MG63 (cell line): ENCODE measurements at places on chromosomes 13 and 19. TPM values are rescaled to one million over a fixed set of nuclear protein-coding genes. Genes with fewer than 3 reads are reported as not detected.

- DNase-seq, result peak; percentile 35
These were observed at the start of gene SHISA2 for GRCh38 chr13:26051657-26052311. Gene SHISA2 (minus strand): TSS chr13:26052016. CDS start chr13:26050975, 1,041 bp downstream.

DNA sequence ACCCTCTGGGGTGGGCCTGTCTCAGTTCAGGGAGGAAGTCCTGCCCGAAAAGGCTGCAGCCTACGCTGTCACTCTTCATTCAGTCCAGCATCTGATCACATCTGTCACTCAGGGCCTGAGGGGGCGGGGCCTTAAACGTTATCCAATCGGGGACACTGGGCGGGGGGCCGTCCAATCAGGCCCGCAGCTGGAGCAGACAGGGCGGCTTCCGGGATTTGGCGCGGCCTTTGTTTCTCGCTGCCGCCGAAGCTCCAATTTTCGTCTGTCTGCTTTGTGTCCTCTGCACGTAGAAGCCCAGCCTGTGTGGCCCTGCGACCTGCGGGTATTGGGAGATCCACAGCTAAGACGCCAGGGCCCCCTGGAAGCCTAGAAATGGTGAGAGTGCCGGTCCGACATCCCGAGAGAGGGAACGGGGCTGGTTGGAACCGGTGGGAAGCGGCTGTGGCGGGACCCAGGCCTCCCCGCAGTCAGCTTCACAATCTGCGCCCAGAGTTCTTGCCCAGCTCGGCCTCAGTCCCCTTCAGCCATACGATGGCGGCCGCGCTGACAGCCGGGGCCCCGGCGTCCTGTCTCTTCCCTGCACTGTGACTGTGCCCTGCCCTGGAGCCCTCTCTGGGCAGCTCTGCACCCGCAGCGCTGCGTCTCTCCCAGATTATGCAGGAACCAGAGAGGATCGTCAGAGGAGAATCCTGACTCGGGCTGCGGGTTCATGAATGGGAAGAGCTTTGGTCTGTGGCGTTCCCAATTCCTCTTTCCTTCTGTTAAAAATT, at the start of gene ZNF730:
TSS of gene ZNF730 (plus strand) at position 224 of the 770 bp plus-strand sequence. CDS start at position 373, 149 bp downstream.
- DNase-seq, result peak; percentile 50

DNA sequence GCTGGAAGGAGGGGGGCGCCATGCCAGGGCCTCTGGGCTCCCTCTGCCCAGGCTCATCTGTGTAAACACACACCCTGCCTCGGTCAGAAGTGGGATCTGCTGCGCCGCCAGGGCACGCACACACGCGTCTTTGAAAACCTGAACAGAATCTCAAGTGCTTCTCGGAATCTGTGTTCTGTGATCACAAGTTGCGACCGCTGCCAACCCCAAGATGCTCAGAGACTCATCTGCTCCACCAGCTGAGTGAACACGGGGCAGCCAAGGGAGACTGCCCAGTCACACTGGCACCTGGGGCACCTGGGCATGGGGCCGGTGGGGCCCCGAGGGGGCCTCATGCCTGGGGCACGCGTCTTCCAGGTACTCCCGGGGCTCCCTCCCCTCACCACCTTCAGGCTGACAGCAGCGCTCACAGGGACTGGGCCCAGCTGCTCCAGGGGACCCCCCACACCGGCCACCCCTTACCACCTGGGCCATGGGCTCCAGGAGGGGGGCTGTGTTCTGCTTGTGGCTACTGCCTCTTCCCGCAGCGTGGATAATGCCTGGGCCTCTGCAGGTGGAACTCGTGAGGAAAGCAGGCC, 59.0 kb downstream of the KLF2 start:
- DNase-seq, result no peak

GRCh38 chr13:99932912-99933311, 38.7 kb downstream of the ZIC5 start:
- DNase-seq, result no peak

- DNase-seq, result no peak
These were observed 839 bp downstream of the MPHOSPH8 start for GRCh38 chr13:19634256-19634740.

Gene ZNF552
- total RNA-seq, result 2.6 and 4.2 TPM in 2 replicates

DNA sequence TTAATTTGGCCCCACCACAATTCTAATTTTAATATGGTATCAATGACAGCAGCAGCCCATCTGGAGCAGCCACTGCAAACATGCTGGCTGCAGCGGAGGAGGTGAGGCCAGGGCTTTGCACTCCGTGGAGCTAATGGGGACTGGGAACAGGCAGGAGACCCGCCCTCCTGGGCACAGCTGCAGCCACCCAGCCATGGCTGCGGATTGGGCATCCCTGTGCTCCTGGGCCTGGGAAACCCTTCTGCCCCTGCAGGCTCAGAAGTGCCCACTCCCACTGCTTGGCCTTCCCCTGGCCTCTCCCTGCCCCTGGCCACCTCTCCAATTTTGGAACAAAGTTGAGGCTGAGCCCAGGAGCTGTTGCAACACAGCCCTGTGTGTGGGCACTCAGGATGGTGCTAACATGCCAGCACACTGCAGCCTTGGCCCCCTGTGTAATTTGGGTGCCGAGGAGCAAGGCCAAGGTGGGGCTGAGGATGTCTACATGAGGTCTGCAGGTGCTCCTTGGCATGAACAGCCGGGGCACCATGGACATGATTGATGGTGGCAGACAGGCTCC, 123.6 kb downstream of the PCDH9 start:
- DNase-seq, result no peak

GRCh38 chr19:48064509-48064908, 20.6 kb upstream of the CABP5 start:
- no peak for DNase-seq

Gene CEACAM21
- total RNA-seq, result not detected in 2 replicates

DNA sequence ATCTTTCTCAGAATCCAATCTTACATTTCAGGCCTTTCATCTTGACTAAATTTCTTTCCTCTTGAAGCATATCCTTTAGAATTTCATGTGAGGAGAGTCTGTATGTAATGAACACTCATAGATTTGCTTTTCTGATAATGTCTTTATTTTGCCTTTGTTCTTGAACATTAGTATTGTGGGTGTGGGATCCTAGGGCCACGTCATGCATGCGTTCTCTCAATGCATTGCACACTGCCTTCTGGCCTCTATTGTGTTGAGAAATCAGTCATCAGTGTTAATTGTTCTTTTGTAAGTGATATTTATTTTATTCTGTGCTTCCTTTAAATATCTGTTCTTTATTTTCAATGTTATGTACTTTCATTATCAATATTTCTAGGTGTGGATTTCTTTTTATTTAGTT, 364.9 kb downstream of the OXGR1 start:
- no peak for DNase-seq

DNA sequence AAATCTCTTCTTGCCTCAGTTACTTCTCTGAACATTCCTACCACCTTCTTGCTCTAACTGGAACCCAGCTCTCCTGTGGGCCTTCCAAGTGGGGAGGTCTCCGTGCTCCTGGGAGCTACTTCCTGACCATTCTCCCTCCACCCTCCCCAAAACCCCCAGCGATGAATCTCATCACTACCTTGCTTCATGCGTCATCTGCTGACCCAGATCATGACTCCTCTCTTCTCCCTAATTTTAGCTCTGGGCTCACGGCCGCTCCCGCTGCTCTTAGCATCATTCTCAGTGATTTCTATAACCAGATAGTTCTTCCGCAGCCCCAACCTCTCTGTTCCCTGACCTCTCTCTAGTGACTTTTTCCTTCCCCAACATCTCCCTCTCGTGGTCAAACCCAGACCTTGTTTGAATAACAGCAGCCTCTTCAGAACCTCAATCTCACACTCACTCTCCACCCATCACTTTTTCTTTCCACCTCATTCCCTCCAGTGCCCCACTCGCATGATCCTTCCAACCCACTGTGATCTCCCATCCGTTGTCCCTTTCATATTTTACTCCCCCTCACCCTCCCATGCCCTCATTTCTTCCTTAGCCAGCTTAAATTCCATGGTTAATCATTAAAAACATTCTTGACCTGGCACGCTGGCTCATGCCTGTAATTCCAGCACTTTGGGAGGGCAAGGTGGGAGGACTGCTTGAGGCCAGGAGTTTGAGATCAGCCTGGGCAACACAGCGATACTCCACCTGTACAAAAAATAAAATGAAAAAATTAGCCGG, 21.8 kb downstream of the MRPS12 start:
- DNase-seq, result no peak

Gene UNC13A
- total RNA-seq, result 0.10 TPM in 1 of 2 replicates, not detected in the other

Gene LRRC63
- 0.16 TPM in 1 of 2 replicates, not detected in the other for total RNA-seq

DNA sequence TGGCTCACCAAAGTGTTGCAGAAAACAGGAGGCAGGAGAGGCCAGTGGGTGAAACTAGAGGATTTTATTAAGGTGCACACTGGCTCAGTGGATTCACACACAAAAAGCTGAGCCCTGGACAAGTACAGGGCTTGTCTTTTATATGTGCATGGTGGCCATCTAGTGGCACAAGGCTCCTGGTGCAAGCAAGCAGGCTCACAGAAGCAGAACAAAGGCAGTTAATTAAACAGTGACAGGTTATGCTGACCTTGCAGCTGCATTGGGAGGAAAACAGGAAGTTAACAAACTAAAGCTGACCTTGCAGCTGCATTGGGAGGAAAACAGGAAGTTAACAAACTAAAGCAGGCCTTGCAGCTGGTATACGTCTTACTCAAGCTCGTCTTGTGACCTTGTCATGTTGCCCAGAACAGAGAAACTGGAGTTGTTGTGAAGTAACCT, 65.3 kb upstream of the ZNF681 start:
- no peak for DNase-seq
